ENCODE measurements at places on chromosomes 2 and 18.

DNA sequence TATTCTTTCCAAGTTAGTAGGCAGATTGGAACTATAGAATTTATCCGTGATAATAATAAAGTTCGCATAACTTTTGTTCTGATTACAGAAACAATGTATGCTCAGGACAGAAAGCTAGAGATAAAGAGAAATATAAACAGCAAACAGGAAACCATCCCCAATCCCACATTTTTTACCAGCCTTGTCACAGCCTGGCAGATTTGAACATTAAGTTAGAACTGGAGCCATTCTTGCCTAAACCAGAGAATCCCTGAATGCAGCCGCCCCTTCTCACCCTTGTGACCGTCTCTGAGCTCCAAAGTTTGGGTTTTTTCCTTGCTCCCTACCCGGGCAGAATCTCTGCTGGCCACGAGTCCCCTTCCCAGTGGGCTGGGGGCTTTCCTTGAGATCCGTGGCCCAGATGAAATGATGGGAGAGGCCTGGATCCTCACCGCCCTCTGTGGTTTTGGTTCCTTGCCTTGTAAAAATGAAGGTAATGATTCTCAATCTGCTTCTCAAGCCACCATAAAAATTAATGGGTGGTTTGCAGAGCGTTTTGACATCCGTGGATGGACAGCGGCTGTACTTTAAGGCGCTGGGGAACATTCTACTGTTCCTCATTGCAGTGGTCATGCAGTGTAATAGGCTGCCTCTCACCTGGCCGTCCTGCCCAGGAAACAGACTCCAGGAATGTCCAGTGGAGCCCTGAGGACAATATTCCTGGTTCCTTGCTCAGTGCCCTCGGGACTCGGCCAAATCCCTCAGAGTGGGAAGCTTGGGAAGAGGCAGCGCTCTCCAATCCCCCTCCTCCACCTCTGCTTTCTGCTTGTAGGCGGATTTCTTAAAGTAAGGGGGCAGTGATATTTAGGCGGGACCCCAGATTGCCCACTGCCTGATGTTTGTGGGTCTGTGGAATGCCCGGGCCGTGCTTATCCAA, 1.6 kb downstream of the SH3BP4 start:
- DNase-seq = no peak

DNA sequence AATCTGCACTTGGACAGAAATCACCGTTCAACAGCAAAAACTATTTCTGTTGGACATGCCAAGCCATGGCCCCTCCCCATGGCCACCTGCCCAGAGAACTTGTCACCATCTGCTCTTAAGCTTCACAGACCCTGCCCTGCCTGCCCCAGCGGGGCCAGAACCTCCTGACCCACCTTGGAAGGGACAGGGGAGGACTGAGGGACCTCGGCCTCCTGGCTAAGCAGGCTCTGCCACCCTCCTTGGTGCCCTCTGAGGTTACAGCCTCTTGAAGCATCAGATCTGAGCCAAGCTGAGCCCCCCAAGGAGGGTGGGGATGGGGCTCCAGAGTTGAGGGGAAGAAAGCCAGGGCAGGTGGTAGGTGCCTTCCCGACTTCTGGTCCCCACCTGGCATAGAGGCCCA, 6.5 kb downstream of the TEX261 start:
- no peak for DNase-seq

DNA sequence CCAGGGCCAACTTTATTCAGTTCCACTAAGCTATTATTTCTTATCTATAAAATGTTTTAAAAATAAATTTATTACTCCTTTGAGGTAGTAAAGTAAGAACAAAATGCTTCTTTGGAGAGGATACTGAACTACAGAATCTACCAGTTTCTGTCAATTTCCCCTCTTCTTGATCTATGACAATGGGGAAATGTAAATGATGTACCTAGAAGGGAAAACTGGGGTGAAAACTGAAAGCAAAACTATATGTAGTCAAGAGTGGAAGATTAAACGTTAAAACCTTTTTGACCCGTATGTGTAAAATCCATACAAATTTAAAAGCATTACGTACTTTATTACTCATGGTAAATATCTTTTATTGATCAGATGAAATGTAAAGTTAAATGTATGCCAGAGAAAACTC, 1287.8 kb upstream of the TMEFF2 start:
- DNase-seq = no peak

- no peak for DNase-seq
These were observed 404.1 kb upstream of the ACVR2A start for GRCh38 chr2:147440734-147441133.

DNA sequence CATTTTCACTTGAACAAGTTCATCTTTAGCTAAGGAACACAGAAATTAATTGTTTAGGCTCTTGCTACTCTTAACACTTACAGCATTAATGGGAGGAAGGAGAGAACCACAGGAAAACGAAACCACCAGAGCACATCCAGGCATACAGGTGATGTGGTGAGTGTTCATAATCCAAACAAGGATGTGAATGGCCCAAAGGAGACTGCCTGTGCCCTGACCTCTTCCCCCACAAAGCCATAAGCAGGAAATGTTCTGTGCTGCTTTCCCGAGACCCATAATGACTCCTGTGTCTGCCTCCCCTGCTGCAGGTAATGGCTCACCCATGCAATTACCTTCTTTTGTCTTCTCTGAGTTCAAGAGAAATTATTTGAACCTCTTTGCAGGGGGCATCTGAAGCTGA, 295.9 kb upstream of the LINC00305 start:
- no peak for DNase-seq

Measured in non-pigmented ciliary epithelial cell (primary cell).